ENCODE measurements at places on chromosomes 6 and 20. TPM values are rescaled to one million over a fixed set of nuclear protein-coding genes. Genes with fewer than 3 reads are reported as not detected.

The SLC2A10 gene
- total RNA-seq: not detected

The EBF4 gene
- total RNA-seq: 3.5 TPM

The GPX5 gene
- not detected for total RNA-seq

The MOCS1 gene
- total RNA-seq: 2.3 TPM

The BTN1A1 gene
- not detected for total RNA-seq

The SULF2 gene
- total RNA-seq: 25.4 TPM

The FAM83B gene
- 0.13 TPM for total RNA-seq

The MAP7 gene
- total RNA-seq: 38.0 TPM

The PNPLA1 gene
- total RNA-seq: not detected

The OVOL2 gene
- 0.20 TPM for total RNA-seq

The BPI gene
- not detected for total RNA-seq

The VSX1 gene
- total RNA-seq: 0.83 TPM

The PSORS1C1 gene
- 5.7 TPM for total RNA-seq

All from A549 treated with DMSO at 1 μM for 4 hours (cell line).